ENCODE measurements at places on chromosomes 12 and 14. TPM values are rescaled to one million over a fixed set of nuclear protein-coding genes. Genes with fewer than 3 reads are reported as not detected.

DNA sequence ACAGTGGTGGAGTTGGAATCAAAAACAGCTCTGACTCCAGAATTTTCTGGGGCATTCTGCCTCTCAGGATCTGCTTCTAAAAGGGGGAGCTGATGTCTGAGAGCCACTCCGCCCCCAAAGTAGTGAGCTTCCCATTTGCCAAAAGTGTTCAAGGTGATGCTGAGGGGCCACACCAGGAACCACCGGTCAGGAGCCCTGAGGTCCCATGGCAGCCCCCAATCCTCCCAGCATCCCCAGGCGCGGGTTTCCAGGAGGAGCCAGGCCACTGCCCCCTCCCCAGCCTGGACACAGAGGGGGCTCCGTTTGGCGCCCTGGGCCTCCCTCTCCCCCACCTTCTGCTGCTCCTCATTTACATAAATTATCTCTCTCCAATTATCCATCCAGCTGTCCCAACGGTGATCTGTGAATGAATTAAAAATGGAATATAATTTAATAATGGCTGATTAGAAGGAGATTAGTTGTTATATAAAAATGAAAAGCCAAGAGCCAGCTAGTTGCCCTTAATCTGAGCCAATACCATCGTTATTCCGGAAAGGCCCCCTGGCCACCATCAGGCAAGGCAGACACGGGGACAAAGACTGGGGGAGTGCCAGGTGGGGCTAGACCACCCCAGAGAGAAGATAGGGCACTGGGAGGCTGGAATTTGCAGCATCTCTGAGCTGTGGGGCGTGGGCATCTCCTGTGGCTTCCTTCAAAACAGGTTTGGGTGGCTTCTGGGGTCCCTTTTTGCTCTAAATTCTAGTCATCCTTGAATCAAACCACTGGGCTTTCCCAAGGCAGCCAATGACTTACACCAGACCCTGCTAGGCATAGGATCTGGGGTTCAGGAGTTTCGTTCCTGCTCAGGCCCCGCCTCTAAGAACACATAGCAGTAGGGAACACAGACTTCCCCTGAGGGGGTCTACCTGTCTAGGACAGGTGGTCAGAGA is 19.7 kb upstream of the VSX2 start:
- no peak for DNase-seq

DNA sequence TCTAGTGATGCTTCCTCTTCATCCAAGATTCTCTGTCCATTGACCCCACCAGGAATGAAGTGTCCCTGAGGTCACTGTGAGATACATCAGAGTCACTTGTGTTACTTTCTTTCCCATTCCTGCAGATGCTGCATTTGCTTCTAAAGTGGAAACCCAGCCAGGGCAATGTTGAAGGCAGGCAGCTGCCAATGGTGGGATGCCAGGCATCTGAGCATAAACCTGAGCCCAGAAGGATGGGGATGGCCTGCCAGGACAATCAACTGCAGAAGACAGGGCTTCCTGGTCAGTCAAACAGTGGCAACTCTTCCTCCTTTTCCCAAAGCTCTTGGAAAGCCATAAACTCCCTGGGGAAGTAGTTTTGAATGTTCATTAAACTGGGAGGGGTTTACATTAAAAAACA is 178.0 kb upstream of the TMEM132C start:
- DNase-seq: no peak

GRCh38 chr12:45615268-45615667 is 114.2 kb upstream of the ARID2 start:
- no peak for DNase-seq

- DNase-seq: no peak
These were observed 113.9 kb downstream of the KIF21A start for GRCh38 chr12:39329018-39329417.

DNA sequence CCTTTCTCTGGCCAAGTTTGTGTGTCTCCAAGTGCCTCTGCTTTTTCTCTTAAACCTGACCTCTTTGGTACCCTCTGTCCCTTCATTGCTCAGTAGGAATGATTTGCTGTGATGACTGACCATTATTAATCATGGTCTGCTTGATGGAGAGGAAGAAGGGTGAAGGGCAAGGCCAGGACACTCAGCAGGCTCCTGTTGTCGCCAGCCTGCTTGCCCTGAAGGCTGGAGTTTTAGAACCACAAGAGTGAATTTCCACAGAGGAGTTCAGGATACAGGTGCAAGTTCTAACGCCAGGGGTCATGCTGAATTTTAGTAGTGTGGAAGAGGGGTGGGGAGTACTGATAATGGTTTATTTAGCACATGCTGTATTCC is 2.8 kb upstream of the ITGA5 start:
- DNase-seq: no peak

DNA sequence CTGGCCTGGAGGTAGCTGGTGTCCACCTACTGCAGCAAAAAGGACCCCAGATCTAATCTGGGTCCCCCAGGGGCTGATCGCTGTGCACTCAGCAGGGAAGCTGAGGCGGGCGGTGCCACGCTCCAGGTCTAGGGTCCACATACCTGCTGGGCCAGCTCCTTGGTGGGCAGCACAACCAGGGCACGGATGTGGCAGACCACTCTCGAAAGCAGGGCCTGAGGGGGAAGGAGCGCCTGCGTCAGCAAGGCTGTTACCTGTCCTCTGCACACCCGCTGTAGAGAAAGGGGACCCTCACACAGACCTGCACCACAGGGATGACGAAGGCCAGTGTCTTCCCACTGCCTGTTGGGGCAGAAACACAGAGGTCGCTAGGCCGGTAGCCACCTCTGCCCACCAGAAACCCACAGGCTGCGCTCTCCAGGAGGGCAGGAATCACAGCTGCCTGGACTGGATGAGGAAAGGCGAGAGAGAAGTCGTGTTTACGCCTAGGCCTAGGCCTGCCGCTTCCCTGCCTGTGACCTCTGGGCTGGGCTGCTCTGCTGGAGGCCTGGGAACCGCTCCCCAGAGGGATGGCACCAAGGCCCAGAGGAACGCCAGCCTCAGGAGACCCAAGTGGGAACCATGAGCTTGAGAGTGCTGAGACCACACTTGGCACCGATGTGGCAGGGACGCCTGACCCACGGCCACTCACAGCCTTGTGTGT is 2.0 kb downstream of the DDX51 start:
- peak; percentile 1 for DNase-seq

GRCh38 chr12:2495417-2496112 is 299.2 kb upstream of the FKBP4 start:
- DNase-seq: no peak

DNA sequence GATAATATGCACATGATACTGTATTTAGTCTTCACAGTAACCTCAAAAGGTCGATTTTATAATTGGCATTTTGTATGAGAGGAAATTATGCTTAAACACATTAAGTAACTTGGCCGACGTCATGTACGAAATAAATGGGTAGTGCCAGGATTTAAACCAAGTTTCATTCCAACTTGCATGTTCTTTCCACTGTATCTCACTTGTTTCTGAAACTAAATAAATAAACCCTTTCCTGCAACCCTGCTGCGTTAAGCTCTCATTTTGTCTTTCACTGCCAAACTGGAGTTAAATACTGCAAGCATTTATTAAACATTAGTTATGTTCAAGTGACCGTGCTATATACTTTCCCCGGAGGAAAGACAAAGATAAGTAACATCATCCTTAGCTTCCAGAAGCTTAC is 293.9 kb upstream of the PRKD1 start:
- no peak for DNase-seq

- no peak for DNase-seq
These were observed 5.9 kb downstream of the CLEC4D start for GRCh38 chr12:8519171-8519570.

- DNase-seq: no peak
These were observed 151.3 kb downstream of the BCL11B start for GRCh38 chr14:99120526-99121318.

- DNase-seq: no peak
These were observed 279.9 kb upstream of the SYT1 start for GRCh38 chr12:78584695-78585094.

DNA sequence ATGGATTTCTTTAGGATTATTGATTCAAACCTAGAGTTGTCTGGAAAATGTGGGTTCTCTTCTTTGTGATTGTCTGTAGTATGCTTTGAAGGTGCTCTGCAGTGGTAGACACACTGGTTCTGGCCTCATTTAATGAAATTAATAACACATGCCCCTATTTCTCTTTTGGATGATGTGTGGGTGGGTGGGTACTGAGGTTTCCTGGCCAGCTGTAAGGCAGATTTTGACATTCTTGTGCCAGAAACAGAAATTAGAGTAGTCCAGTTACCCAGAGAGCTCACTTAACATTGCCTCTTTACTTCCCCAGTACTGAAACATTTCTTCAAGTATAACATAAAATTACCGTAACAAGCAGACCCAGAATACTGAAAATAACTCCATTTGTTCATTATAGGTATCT is 14.4 kb downstream of the TSFM start:
- peak; percentile 0 for DNase-seq

DNA sequence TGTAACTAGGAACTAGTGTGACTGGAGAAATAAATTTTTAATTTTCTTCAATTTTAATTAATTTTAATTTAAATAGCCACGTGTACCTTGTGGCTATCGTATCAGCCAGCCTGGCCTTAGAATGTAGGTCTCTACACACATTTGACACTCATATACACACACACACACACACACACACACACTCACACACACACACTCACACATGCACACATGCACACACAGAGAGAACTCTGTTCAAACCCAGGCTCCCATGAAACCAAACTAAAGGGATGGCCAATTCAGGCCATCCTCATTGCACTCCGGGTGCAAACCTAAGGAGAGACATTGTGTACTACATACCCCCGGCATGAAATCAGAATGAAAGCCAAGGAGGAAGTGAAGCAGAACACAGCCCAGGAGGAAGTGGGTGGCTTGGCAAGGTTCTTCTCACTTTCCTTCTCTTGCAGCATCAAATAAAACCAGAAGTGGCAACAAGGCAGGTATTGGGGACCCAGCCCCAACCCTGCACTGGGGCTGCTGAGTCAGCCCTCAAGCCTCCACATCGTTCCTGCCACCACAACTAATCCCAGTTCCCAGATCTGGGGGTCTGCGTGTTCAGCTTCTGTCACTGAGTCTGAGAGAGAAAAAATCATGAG is 26.2 kb upstream of the CHPT1 start:
- DNase-seq: peak; percentile 12

Gene LIN7A
- not detected for total RNA-seq

Gene CLEC6A
- total RNA-seq: not detected

Gene METAP2
- 141 TPM for total RNA-seq

Gene HIF1A
- 165 TPM for total RNA-seq

Gene SPTB
- total RNA-seq: 0.41 TPM

Gene TAS2R46
- 2.4 TPM for total RNA-seq

Gene PTPRO
- 0.77 TPM for total RNA-seq

Data from activated naive CD4-positive, alpha-beta T cell treated with anti-CD3 and anti-CD28 coated beads, Interleukin-2, amount 50 U/mL, for 72 hours (primary cell).